ENCODE measurements at places on chromosomes 1 and 21.

DNA sequence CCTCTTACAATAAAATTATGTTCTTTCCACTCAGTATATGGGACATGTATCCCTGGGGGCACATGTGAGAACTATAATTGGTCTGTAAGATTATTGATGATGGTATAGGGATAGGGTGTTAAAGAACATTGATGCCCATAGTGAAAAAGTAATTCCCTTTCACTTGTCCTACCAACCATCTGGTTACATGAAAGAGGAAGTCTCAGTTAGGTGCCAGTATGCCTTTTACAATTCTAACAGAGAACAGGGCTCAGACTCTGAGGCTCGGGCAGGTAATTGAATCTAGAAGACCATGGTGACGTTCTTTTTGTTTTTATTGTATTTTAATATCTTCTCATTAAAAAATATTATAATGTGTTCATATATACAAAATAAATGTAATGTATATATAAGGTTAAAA is 113.6 kb downstream of the FGGY start:
- DNase-seq: no peak

DNA sequence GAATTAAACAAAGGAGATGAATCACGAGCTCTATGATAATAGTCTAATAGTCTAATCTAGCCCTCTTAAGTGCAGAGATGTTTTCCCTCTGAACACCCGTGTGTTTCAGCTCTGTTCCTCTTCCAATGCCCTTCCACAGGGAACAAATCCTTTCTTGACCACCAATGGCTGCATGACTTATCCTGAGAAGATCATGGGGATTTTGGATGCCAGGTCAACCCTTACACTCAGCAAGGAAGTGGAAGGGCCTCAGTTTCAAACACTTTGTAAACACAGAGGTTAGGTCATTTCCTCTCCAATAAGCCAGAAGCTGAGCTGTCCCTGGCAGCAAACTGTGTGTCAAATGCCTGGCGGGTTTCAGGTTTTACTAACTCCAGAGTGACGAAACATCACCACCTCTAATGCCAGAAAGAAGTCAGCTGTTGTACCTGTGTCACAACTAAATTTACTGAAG is 200.0 kb downstream of the GABPA start:
- no peak for DNase-seq

DNA sequence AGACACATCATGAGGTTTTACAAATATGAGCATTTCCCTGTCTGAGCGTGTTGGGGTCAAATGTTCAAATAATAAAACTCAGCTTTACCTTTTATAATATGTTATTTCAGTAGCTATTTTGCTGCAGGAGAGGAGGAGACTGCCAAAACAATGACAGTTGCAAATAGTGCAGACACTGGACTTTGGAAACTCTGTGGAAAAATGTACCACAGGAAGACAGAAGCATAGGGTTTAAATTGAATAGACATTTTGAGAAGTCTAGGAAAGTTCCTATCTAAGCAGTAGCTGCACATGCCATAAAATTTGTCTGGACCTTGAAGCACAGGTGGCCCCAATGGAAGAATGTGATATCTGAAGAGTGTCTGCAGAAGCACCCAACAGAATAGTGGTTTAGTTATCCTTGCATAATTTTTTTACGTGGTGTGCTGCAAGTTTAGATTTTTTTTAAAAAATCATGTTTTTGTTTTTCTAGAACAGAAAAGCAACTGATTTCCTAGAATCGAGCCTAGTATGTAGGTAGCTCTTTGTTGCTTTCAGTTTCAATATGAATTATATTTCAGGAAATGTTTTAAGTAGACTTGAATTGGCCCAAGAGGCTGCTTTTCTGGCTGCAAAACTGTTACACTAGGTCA is 14.0 kb upstream of the GBP5 start:
- DNase-seq: no peak

DNA sequence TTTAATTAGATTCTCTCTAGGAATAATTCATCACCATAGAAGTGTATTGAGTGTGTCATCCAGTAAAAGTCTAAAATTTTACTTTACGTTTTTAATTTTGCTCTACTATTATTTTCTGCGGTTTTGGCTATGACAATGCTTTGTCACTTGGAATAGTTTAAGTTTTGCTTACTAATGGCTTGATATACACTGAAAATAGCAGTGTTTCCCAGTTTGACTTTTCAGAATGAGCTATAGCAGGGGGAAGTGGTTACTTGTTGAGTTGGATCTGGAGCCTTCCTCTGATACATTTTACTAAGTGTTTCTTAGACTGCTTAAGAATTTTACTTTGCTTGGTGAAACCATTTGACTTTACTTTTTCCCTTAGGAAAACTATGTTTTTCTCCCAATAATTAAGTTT is 5.0 kb downstream of the DNAJC16 start:
- no peak for DNase-seq

GRCh38 chr1:156858959-156859522 is at the start of gene INSRR:
INSRR (minus strand) TSS chr1:156859117; CDS start chr1:156858621, 496 bp downstream.
- no peak for DNase-seq

DNA sequence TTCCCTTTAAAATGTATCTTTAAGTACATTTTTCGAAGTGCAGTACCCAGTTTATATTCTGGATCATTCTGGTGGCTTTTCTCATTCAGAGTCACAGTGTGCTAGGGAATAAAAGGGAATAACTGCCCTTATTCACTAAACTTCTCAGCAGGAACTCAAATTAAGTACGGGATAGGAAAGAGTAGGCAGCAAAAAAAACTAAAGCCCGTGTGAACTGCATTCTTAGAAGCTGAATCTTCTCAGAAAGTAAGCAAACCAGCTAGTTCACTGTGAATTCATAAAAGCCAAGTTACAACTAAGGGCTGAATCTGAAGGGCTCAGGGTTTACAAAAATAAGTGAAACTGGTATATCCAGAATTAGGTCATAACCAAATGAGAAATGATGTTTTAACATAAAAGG is 22.0 kb downstream of the PRPF38A start:
- no peak for DNase-seq

DNA sequence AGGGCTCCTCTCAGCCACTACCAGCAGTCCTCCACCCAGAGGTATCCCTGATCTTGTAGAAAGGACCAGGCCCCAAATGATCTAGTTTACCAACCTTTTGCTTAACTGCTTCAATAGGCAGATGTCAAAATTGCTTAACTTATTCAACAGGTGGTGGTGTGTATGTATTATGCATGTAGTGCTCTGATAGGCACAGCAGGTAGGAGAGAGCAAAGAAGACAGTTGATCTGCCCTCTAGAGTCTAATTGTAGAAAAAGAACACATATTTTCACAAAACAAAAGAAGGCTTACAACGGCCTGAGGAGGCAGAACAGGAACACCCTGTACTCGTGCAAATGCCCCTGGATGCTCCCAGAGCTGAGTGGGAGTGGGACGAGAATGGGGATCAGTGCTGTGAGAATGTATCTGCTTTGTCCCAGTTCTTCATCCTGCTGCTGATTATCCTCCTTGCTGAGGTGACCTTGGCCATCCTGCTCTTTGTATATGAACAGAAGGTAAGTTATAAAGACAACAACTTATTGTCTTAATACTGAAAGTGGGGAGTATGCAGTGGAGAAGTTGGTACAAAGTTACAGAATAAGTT is 21.1 kb downstream of the CD53 start:
- DNase-seq: no peak

DNA sequence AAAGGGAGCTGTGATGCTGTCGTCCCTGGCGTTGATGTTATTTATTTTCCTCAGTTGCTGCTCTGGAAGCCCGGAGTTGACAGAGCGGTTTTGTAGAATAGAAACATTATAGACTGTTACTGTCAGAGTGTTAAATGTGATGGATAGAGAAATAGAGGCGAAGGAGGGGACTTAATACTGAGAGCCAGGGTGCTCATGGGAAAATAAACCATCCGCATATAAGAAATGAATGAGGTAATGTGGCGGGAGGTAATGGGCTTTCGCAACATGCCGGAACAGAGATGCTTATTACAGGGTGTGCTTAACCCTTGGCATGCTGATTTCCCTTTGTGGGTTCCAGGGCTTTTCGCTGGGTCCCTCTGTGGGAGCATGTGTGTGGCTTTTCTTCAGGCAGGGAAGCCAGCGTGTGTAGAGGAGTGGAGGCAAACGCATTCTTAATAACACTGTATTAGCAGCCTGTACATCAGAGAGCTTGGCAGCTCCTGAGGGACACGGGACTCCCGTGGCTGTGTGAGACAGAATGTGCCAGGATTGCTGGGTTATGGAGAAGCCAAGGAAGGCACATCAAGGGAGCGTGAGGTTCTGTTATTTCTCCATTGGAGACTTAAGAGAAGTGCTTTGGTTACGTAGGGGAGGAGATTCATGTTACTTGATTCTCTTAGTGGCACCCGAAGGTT is 141.0 kb downstream of the PBX1 start:
- DNase-seq: no peak

- no peak for DNase-seq
Observed at GRCh38 chr1:217273866-217274265, 357.0 kb downstream of the GPATCH2 start.

GRCh38 chr1:177130451-177130945 is 34.0 kb downstream of the ASTN1 start:
- no peak for DNase-seq

- no peak for DNase-seq
Observed at GRCh38 chr1:203581841-203582240, 44.8 kb upstream of the ATP2B4 start.

DNA sequence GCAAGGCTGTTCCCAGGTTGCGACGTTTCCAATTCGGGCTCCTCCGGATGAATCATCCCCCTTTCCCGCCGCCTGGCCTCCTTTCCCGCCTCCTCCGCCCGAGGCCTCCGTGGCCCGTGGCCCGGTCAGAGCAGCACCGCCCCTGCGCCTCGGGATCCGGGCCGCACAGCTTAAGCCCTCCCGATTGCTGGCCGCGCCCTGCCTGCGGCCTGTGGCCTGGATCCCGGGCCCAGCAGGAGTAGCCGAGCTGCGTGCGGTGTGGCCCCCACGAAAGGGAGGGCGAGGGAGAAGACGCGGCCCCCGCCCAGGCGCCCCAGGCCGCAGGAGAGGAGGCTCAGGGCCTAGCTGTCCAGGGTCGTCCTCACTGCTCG is 1.0 kb downstream of the TMEM200B start:
- DNase-seq: no peak

GRCh38 chr1:20983297-20983889 is 193.3 kb downstream of the EIF4G3 start:
- DNase-seq: no peak

GRCh38 chr21:37232274-37233018 is 34.7 kb downstream of the VPS26C start:
- no peak for DNase-seq

DNA sequence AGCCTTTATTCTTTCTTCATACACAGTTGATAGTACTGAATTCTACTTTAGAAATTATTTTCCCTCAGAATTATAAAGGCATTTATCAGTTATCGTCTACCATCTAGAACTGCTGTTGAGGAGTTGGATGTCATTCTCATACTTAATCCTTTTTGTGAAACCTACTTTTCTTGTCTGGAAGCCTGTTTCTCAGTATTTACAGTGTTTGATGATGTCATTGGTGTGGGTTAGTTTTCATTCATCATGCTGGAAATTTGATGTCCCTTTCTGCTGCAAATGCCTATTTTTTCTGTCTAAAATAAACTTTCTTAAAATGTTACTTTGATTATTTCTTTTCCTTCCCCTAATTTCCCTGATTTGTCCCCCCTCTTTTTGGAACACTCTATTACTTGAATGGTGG is 22.8 kb upstream of the ZNF281 start:
- no peak for DNase-seq

- no peak for DNase-seq
Observed at GRCh38 chr1:163115887-163116286, 46.7 kb downstream of the RGS4 start.

DNA sequence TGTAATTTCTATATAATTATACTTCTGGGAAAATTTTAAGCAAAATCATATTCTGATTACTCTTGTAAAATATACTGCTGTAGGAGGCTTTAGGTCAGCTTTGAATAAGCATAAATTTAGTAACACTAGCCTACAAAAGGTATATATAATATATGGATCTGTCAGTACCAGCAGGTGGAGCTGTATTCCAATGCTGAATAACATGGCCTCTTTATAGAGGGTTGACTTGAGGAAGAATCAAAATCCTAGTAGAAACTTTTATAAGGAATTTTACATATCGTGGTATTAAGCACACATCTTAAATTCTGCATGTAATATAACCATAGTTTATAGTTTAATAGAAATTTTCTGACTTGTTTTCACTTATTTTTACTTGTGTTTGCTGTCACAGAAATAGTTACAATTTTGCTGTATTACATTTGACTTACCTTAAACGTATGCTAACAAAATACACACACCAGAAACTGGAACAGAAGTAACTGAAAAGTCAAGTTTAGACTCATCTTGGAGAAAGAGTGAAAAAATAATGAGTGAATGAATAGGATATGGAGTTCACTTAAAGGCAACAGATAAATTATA is 79.3 kb downstream of the HMCN1 start:
- DNase-seq: peak; percentile 52

DNA sequence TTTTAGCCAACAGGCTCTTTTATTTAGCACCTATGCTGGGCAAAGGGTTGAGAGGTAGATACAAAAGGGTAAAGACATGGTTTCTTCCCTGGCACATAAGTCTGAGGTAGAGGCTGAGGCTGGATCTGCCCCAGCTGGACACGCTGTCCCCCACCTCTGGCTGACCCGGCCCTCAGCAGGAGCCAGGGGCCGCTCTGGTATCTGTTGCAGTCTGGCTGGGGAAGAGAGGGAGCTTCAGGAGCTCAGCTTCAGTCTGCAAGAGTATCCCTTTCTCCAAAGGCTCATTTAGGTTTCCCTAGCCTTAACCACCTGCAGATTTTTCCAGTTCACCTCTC is 14.2 kb downstream of the BLACAT1 start:
- no peak for DNase-seq

DNA sequence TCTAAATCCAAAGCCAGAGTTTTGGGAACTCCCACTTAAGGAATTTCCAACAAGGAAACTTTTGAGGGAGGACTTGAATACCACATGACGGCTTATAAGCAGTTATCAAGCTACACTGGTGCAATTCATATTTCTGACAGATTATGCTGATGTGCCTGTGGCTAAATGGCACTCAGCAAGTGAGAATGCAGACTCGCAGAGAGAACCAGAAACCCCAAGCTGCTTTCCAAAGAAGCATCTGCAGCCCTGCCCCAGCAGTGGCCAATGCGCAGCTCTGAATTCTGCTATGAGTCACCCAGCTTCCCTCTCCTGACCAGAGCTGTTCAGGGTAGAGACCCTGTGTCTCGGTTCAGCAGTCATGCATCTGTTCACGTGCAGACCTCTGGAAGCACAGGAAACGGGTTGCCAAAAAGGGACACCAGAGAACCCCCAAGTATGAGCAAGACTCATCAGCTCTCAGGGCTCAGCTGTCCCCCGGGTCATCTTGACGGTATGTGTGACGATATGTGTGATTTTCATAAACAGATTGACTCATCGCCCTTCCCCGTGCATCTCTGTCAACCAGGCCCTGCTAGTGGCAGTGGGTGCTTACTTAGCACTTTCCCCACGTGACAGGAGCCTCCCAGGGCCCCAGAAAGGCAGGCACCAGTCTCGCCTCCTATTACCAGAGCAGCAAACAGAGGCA is 76.3 kb downstream of the ITPKB start:
- no peak for DNase-seq

- no peak for DNase-seq
Observed at GRCh38 chr1:17873007-17873675, 118.0 kb downstream of the ACTL8 start.

GRCh38 chr21:37986751-37987399 is 70.6 kb upstream of the KCNJ6 start:
- peak; percentile 94 for DNase-seq
